Cerebellar cortex (tissue), 1 donor: ENCODE measurements at places on chromosomes 2 and 18.

DNA sequence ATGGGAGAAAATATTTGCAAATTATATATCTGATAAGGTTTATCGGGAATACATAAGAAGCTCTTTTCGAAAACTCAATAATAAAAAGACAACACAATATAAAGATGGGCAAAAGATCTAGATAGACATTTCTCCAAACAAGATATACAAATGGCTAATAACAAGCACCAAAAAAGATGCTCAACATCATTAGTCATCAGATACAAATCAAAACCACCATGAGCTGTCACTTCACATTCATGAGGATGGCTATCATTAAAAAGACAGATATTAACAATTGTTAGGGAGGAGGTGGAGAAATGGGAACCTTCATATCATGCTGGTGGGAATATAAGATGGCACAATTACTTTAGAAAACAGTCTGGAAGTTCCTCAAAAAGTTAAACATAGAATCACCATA is 48.1 kb downstream of the HS1BP3 start:
- no peak for DNase-seq

- DNase-seq = no peak
Observed at GRCh38 chr2:219947575-219947974, 320.1 kb downstream of the SLC4A3 start.

GRCh38 chr2:235925250-235925919 is 242.8 kb downstream of the GBX2 start:
- DNase-seq = no peak

DNA sequence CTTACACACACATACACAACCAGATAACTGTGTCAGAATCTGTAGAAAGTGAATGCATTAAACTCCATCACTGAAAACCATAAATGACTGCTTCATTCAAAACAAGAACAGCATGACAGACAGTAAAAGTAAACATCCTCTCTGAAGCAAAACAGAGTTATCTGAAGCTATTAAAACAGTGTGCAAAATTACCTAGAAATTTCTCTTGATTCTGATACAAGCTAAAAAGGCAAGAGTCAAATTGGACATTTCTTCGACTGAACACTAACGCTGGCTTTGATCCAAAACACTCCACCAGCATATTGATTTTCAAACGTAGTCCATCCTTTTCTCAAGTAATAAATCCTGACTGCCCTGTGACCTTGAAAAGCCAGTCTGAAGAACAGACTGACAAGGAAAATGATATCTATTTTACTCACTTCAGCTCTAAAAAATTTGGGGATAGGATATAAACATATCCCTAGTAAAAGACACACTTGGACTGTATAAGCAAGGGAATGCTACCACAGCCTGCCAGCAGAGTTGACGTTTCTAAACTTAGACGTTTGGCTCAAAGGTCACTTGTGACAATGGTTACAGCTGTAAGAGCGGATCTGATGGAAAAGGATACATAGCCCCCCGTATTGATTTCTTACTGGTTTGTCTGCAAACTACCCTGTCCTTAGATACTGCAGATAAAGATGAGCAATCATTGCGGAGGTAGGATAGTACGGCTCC is 128.9 kb upstream of the ITGB6 start:
- DNase-seq = no peak

GRCh38 chr2:123463886-123464285 is 561.2 kb upstream of the CNTNAP5 start:
- no peak for DNase-seq
